Breast epithelium (tissue), 4 donors: ENCODE measurements at places on chromosomes 5 and 9.

DNA sequence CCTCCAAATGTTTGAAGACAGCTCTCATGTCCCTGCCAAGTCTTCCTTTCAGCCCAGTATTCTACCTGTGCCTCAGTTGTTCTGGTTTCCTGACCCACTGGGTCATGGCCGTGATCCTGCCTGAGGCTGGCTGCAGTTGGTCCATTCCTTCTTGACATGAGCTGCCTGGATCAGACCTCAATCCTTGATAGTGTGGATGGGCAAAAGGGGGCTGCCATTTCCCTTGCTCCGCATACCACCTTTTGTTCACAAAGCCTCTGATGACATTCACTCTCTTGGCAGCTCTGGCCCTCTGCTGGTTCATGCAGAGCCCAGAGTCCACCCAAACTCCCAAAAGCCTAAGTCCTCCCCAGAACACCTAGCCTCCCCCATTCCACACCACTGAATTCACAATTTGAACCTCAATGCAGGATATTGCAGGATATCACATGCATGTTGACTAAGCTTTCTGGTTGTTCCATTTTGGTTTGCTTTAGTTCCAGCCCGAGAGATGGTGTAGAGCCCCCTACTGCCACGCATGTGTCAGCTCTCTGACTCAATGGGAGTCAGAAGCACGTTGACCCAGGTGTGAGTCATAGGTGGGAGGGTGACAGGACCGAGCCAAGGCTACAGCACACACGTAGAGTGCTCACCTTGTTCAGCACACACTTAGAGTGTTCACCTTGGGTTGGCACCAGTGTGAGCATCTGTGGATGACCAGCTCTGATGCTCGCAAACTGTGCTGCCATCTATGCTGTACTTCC, 137.2 kb downstream of the MTX3 start:
- DNase-seq: no peak

DNA sequence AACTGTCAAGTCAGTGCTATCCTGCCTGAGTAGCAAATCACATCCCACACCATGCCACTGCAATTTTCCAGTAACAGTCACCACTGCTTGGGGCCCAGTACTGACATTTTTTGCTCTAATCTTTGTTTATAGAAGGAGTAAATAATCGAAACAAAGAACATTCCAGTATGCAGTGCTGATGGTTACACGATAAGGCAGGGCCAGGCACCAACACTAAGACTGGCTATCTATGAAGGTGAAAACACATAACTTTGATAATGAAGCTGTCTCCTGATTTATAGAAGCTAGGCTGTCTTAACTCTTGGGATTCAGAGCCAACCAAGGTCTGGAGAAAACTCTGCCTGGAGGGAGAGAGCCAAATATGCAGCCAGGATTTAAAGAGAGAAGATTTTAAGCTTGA, 365.3 kb downstream of the BNC2 start:
- DNase-seq: no peak

GRCh38 chr5:147169399-147169798, 65.4 kb upstream of the STK32A start:
- DNase-seq: no peak

DNA sequence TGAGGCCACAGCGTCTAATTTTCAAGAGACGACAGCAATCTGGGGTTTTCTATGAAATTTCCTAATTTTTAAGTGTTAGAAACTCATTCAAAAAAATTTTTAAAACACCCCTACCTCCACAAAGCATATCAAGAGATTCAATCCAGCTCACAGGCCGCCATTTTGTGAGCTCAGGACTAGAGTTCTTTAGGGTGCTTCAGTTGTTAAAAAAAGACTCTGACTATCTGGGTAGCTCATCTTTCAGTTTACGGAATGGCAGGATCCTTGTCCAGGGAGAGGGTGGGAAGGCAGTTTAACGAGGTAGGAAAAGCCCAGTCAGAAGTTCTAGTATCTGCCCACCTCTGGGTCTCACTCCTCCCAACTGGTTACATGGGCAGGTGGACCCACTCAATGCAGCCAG, 43.1 kb downstream of the CAMK2A start:
- DNase-seq: no peak

GRCh38 chr9:18707061-18707461, 233.1 kb downstream of the ADAMTSL1 start:
- no peak for DNase-seq
